Activated CD8-positive, alpha-beta memory T cell treated with anti-CD3 and anti-CD28 coated beads, Interleukin-2, amount 50 U/mL, for 4 hours (primary cell): ENCODE measurements at places on chromosomes 1 and 21.
A peak's percentile ranks its signal among the peaks of the same experiment; 100 is the strongest.

- DNase-seq, result no peak
These were observed 550.1 kb upstream of the PKN2 start for GRCh38 chr1:88133991-88134390.

DNA sequence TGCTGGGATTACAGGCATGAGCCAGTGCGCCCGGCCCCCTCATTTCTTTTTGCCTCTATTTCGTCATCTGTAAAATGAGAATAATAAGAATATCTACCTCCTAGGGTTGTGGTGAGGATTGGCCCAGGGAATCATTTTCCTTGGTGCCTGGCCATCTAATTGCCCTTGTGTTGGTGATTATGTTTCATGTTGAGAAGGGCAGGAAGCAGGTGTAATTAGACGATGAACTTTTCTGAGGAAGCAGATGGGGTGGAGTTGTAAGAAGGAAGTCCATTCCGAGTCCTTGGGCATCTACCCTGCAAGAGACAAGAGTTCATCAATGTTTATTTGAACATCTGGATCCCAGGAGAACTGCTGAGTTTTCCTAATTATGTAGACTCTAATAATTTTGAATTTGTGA lies 38.7 kb upstream of the NEK2 start:
- no peak for DNase-seq

- no peak for DNase-seq
These were observed 173.7 kb downstream of the KCNJ6 start for GRCh38 chr21:37742532-37742931.

DNA sequence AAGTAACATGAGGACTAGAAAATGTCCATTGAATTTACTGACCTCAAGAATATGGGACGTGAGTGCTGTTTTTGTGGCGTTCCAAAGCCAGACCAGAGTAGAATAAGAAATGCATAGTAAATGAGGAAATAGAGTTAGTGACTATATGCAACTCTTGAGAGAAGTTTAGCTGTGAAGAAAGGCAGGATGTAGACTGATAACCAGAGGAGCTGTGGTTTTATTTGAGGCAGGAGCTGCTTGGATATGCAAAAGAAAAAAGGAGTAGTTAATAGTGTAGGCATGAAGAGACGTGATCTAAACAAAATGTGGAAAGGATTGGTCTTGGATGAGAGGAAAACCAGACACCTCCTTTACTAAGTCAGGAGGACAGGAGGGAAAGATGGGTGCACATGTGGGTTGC lies 28.2 kb downstream of the DNAH14 start:
- DNase-seq, result no peak

DNA sequence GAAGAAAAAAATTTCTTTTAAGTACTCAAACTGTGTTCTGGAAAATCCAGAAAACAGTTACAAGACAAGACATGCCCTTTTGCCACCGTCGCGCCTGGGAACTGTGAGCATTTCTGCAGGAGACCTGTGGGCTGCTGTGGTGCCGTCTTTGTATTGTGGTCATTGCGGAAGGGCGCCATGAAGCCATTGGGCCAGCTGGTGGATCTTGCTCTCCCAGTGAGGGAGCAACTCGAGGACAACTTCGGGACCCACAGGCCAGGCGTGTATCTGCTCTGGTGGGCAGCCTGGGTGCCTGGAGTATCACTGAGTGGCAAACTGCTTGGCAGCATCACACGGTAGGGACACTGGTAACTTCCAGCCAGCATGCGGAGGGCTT lies 3.8 kb upstream of the THEMIS2 start:
- DNase-seq, result no peak

DNA sequence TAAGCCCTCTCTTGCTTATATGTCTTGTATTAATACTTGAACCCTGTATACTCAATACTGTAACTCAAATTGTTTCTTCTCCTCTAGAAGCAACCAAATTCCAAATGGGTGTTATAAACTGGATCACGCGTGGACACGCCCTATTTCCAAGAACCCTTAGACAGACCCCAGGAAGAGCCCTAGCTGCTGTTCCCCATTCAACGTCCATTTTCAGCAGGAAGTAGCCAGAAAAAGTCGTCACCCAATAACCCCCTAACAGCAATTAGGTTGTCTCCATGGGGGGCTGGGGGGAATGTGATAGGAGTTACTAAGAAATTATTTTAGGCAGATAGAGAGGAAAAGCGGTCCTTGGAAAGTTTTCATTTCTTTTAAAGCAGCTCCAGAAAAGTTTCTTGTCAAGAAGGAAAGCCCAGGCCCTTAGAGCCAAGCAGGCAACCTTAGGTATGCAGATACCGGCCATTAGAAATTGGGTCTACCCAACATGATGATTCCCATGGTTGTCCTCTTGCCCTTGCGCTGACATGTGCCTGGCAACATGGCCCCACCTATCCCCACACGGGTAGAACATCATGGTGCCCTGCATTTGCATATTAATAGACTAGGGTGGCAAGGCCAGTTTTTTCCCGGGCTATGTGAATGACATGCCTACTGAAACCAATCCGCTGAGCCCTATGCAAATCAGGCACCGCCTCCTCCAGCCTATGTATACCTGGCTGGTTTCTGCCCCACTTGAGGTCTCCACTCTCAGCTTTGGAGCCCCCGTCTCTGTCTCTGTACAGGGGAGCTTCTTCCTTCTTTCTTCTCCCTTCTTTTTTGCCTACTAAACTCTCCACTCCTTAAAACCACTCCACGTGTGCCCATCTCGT lies 4.0 kb upstream of the CD46 start:
- DNase-seq, result no peak

GRCh38 chr1:179369751-179370341 lies 4.1 kb downstream of the AXDND1 start:
- no peak for DNase-seq

- DNase-seq, result no peak
These were observed 110.2 kb downstream of the EIF4G3 start for GRCh38 chr1:21066356-21067012.

- no peak for DNase-seq
These were observed 159.8 kb downstream of the SETD4 start for GRCh38 chr21:35900539-35900938.

DNA sequence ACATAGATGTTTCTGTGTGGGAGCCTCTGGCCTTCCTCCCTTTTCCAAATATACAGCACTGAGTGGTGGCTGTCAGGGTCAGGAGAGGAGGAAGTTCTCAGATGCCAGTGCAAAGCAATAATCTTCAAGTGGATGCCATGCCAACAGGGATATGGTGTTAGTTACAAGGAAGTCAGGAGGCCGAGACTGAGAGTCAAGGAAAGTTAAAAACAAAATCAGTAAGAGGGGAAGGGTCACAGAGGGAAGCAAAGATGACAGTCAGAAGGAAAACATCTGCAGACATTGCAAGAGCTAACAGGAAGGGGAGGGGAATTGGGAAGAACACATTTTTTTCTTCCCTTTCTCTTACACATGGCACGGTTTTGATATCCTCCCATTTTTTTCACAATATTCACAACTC lies 691.4 kb downstream of the ADGRL2 start:
- no peak for DNase-seq

DNA sequence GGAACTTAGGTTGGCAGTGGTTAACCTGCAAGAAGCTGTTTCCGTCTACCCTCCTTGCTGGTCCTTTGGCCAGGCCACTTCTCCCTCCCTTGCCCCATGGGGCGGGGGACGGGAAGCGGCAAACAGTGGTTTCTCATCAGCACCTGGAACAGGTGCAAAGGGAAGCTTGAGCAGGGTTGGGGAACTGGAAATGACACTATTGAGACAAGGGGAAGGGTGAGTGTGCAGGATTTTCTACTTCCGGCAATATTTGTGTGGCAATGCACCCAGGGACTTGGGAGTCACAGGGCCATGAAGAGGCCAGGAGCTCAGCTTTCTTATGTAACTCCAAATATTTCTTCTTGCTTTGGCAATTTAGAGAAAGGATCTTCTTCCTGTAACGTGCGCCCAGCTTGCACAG lies 29.0 kb upstream of the SARS1 start:
- no peak for DNase-seq

- no peak for DNase-seq
These were observed 102.3 kb upstream of the TMPRSS2 start for GRCh38 chr21:41610042-41610839.

GRCh38 chr1:219837274-219837993 lies 90.9 kb downstream of the SLC30A10 start:
- DNase-seq, result no peak

DNA sequence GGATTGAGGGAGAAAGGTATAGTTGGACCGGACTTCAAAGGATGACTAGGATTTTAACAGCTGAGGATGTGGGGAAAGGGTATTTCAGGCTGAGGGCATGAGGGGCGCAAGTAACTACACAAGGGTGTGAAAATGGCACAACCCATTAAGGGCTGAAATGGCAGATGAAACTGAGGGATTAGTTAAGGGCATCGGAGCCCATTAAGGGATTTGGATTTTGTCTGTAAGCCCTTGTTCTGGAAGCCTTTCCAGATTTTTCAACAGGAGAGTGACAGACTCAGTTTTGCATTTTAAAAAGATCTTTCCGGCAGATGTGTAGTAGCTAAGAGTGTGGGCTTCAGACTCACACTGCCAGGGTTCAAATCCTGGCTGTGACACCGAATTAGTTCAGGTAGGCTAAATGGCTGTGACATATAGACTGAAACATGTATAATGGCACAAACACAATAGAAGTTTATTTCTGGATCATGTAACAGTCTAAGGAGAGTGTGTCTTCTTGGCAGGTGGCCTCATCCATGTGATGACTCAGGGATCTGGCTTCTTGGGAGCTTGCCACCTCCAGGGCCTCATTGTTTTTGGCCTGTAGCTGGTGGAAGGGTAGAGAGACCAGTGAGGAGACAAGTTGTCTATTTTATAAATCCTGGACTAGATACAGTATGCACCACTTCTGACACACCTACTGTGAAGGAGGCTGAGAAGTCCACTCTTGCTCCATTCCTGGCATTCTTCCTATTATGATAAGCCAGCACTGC lies 49.6 kb downstream of the UBE2T start:
- no peak for DNase-seq

GRCh38 chr1:204994086-204994862 lies 48.7 kb upstream of the CNTN2 start:
- no peak for DNase-seq

GRCh38 chr1:30894508-30894973 lies 14.0 kb downstream of the SDC3 start:
- DNase-seq, result no peak

- DNase-seq, result no peak
These were observed at the start of gene CALML6 for GRCh38 chr1:1914971-1915692. Gene CALML6, plus strand, starts transcription at chr1:1915260. Its CDS starts 21 bp downstream, at chr1:1915281.

DNA sequence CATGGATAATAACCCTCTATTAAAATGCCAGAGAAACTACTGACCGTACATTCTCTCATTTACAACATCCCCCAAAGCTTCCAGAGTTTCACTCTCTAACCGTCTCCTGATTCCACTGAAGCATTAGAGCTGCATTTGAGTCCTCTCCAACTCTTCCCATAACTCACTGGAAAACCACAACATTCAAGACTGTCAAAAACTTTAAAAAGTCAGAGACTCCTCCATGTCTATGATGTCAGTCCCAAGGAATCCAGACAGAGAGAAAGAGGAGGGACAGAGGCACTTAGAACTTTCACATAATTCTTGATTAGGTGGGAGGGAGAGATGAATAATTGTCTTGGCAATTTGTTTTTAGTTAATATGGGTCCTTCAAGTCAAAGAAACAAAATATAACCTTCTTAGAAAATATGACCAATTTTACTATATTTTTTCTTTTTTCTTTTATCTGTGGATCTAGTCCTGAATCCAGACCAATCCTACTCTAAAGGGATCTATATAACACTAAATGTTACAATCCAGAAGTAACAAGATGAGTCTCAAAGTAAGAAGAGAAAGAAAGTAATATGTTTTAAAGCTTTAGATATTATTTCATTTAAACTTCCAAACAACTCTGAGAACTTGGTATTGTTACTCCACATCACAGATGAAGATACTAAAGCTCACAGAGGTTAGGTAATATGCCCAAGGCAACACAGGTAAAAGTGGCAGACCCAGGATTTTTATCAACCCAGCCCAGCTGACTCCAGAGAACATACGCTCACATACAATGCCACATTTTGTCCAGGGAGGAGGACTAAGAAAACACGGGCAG lies 23.8 kb downstream of the OTUD7B start:
- DNase-seq, result no peak

DNA sequence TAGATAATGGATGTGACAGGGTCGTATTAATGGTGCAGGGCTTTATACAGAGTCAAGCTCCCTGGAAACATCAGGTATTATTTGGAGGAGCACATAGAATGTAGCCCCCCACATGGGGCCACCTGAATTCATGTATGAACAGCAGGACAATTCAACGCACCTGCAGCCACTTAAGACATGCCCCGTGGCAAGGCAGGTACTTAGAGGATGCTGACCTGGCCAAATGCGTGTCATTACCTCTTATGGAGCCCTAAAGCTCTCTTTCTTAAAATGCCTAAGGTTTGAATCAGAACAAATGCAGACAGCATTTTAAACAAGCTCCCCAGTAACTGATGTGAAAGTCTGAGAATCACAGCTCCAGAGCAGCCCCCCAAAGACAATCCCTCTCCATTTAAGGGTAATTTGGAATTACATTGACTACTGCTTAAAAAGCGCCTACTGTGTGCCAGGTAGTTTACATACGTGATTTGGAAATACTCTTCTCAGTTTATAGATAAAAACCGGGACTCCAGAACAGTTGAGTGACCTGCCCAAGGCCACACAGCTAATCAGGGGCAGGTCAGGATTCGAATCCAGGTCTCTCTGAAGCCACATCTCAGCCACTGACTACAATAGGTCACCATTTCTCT lies 71.0 kb upstream of the KLHDC7A start:
- DNase-seq, result no peak

DNA sequence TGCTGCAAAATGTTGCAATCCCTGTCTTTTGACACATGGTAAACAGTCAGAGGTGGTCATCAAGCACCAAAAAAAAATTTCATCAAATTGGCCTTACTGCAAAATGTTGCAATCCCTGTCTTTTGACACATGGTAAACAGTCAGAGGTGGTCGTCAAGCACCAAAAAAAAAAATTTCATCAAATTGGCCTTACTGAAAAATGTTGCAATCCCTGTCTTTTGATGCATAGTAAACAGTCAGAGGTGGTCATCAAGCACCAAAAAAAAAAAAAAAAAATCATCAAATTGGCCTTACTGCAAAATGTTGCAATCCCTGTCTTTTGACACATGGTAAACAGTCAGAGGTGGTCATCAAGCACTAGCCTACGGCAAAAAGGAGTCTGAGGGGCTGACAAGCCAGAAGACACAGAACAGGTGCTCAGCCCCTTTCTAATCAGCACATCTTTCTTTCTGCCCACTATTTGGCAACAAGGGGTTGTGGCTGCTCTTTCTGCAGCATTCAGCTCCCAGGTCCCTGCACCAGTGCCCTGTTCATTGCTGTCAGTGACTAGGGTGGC lies 223.8 kb downstream of the KCNH1 start:
- no peak for DNase-seq

GRCh38 chr1:27618341-27619082 lies 14.6 kb upstream of the AHDC1 start:
- DNase-seq, result peak; percentile 44

DNA sequence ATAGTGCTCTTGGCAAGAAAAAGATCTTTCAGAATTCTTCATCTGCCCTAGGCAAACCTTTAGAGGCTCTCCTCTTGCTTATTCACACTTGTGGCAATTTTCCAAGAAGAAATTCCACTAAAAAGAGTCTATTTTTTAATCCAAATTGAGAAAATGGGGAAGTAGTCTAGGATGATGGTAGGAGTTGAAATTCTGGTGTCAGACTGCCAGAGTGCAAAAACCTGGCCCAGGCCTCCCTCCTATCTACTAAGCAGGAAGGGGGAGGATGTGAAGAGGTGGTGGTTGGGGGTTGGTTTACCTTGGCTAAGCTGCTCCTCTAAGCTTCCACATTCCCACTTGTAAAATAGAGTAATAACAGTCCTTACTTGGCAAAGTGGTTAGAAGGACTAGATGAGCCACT lies 120.6 kb upstream of the KCNJ15 start:
- DNase-seq, result no peak

GRCh38 chr21:45551783-45552695 lies 9.8 kb upstream of the SLC19A1 start:
- DNase-seq, result no peak
